ENCODE measurements at places on chromosomes 5 and 9.

GRCh38 chr5:148090773-148091250, 27.0 kb downstream of the SPINK5 start:
- DNase-seq, result peak; percentile 66

DNA sequence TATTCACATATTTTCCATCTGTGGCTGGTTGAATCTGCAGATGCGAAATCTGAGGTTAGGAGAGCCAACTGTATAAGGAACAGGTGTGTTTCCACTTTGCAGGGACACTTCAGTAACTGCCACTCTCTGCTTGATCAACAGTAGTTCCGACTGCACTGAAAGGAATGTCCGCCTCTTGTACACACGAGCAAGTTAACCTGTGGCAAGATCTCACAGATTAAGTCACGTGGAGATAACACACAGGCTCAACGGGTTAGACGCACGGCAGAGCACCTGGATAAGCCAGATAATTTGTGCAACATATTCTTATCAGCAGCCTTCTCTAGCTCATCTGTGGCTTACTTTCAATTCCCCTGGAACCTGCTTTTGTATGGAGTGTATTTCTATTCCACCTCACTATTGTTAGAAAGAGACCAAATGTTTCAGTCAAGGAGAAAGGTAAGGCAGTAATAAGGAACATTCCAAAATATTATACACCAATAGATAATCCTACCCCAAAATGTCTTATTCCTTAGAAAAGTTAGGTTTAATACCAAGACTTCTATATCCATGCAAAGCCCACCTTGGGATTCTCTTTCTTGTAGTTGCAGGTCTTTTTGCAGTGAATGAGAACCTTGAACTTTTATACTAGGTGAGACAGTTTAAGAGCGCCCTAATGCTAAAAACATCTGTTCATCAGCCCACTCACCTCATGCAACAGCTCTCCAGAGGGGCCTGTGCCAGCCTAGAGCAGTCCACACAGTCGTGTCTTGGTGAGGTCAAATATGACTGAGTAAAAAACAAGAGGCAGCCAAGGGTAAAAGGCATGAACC, 6.5 kb upstream of the C9 start:
- DNase-seq, result peak; percentile 62

GRCh38 chr5:166293892-166294291, 1997.6 kb upstream of the WWC1 start:
- DNase-seq, result no peak

GRCh38 chr9:113876993-113877368, 872 bp downstream of the ZNF618 start:
- no peak for DNase-seq

GRCh38 chr5:79613549-79613948, 1.3 kb downstream of the TENT2 start:
- DNase-seq, result no peak

GRCh38 chr5:125316915-125317535, 570.6 kb upstream of the ZNF608 start:
- no peak for DNase-seq

DNA sequence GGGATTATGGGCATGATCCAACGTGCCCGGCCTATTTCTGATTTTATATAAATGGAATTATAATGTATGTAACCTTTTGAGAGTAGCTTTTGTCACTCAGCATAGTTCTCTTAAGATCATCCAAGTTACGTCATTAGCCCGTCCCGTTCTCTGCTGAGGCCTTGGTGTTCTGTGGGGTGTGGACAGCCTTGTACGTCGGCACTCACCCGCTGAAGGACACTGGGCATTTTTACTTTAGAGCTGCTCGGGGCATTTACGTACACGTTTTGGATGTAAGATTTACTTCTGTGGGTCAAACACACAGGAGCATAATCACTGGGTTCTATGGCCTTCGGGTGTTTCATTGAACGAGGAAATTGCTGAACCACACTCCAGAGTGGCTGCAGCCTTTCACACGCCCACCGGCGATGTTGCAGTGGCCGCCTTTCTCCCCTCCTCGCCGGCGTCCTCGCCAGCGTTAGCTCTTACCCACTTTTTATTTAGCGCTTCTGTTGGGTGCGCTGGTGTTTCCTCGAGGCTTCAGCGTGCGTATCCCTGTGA, 101.8 kb downstream of the EHMT1 start:
- DNase-seq, result no peak

GRCh38 chr9:74760031-74760700, 127.6 kb downstream of the TRPM6 start:
- no peak for DNase-seq

DNA sequence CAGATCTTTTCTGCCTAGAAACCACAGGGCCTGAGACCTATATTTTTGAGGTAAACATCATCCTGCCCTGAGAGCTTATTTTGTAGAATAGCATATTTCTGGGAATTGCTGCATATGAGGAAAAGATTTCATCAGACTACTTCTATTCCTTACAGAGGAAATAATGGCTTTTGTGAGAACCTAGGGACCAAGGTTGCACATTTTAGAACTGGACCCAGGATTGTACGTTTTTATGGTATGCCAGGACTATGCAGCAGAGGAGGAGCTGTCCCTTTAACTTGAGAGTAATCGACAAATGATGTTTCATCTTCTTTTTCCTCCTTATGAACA, 2.2 kb upstream of the ALDH1A1 start:
- DNase-seq, result no peak

DNA sequence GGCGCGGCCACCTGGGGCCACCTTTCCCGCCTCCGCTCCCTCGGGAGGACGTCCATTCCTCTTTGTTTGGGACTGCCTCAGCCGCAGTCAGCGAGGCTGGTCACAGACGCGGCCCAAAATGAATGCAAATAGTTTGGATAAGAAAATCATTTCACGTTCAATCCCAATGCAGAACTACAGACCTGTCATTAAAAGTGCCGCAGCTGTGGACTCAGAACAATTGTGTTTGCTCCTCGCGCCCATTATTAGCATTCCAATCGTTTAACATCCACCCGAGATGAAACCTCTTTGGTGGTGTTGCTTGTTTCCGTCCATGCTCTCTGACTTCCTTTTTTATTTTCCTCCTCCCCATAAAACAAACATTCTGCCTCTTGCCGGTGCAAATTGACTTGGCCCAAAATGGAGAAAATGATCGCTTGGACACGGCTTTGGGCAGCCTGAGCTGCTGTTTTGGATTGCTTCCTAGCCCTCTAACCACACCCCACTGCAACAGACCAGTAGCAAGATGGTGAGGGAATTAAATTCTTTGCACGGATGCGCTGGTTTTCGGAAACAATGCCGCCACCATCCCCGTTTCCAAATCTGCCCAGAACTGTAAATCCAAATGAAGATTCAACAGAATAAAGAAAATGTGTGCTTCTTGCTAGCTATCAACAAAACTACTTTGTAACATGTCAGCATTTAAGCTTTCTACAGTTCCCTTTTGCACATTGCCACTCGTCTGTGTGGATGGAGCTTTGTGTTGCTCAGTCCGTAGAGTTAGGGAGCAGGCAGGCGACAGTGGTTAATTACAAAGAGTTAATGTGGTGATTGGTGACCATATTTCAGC, 784 bp downstream of the NLN start:
- peak; percentile 44 for DNase-seq

GRCh38 chr5:132232465-132232864, 4.8 kb upstream of the P4HA2 start:
- no peak for DNase-seq

DNA sequence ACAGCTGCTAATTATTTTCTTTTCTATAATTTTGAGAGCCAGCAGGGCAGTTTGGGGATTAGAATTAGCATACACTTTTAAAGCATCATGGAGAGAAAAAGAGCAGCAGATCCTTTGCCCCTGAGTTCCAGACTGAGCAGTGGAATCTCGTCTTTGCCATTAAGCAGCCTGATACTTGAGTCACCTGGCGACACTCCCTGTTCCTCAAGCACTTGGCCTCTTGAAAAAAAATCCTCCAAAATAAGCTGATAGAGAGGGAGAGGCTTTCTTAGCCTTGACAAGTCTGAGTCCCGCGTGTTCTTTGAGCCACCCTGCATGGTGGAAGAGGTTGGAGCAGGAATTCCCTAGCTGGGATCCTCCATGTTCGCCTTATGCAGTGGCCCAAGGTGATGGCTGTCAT, 398.3 kb downstream of the IRX2 start:
- no peak for DNase-seq

GRCh38 chr9:2341126-2341525, 280.5 kb upstream of the VLDLR start:
- DNase-seq, result no peak

GRCh38 chr9:137813167-137813566, 64.4 kb upstream of the CACNA1B start:
- DNase-seq, result no peak

DNA sequence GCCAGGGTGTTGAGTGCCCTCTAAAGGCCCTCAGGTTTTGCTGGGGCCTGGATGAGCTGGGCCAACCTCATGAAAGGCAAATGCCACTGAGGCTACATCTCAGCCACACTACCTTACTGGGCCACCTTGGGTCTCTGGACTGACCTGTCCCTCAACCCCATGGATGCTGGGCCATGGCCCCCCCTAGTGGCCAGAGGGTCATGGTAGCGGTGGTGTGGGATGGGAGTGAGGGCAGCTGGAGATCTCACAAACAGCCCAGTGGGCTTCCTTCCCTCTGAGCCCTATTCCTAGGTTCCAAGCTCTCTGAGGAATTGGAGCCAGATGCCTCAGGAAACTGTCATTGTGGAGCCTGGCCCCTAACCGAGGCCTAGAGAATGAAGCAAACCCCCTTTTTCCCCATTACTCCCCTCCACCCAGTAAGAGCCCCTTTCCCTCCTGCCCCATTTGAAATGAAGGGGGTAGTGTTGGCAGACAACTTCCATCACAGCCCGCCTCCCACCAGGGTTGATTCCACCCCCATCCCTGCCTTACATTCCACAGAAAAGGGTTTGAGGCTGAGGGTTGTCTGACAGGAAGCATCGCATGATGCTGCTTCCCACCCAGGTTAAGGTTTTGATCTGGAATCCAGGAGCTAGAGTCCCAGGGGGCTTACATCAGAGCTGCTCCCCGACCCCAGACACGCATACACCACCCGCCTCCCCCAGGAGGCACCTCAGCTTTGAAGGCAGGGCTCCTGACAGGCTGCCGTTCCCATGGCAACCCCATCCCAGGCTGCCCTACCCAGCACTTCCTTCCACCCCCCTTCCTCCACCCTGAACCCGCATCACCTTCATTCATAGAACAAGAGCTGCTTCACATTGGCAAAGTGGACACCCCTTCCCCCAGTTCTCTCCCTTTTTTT, 63.9 kb downstream of the PCDH1 start:
- peak; percentile 55 for DNase-seq

DNA sequence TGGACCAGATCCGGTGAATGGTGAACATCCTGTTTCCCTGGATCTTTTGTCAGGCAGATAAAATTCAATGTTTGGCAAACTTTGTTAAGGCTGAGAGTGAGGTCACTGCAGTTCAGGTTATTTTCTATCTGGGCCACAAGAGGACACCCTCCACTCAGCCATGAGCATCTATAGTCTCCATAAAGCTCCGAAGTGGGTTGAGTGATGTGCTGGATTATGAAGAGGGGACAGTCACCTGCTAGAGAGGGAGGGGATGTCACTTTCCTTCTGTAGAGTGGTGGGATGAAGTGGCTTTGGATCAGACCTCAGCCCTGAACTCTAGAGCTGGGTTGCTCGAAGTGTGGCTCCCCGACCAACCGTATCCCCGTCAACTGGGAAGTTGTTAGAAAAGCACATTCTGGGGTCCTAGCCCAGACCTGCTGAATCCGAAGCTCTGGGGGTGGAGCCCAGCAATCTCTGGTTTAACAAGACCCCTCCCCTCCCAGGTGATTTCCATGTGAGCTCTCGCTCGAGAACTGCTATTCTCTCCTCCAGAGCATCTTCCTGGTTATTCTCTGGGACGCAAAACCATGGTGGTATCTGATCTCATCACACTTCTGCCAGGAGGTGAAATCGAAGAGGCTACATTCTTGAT, 31.8 kb upstream of the FGF1 start:
- peak; percentile 62 for DNase-seq

DNA sequence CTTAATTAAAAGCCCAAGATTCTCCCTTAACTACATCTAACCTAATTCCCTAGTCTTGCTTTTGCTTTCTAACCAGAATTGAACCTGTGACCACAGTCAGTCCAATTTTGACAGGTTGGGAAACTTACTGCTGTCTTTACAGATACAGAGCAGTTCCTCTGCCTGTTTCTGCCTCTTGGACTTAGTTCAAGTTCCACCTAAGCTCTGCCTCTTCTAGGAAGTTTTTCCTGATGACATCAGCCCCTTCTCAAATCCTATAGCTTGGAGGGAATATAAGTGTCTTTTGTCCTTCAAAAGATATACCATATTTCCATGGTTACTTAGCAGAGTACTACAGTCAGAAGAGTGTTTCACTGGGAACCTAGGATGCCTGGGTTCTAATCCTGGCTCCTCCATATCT, 31.7 kb downstream of the BRINP1 start:
- DNase-seq, result no peak

- DNase-seq, result peak; percentile 26
Measured at GRCh38 chr9:124008303-124008693, 3.3 kb upstream of the LHX2 start.

DNA sequence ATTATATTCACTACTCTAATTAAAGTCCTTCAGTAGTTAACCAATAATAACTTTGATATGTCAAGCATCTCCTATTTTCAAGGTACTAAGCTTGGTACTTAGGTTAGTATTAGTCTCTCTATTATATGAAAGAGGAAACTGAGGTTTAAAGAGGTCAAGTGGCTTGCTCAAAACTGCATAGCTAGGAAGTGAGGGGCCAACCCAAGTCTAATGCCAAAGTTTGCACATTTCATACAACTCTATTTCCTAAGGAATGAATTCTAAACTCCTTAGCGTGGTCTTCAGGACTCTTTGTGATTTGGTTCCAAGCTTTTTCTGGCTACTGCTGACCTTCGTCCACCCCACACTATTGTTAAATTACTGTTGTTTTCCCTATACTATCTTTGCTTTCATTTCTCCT, 9.9 kb upstream of the SHOC1 start:
- no peak for DNase-seq

GRCh38 chr5:40453689-40454088, 226.0 kb upstream of the PTGER4 start:
- DNase-seq, result no peak

- no peak for DNase-seq
Measured at GRCh38 chr9:136605988-136606660, 56.6 kb upstream of the EGFL7 start.

DNA sequence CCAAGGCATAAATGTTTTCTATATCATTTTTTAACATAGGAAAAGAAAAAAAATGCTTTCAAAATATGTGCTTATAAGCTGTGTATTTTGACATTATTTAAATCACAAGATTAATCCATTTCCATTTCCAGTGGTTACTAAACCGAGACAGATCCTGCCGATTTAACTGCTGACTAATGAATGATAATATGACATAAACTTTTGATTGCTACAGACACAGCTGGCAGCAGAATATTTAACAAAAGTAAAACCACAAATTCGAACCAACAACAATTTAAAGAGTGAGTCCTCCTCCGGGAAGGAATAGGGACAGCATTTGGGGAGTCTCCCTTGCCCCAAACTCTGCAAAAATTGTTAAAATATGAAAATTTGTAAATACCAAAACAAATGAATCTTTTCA, 401.3 kb upstream of the DAB2 start:
- DNase-seq, result no peak
